ENCODE measurements at places on chromosomes 7 and 10. TPM values are rescaled to one million over a fixed set of nuclear protein-coding genes. Genes with fewer than 3 reads are reported as not detected.

GRCh38 chr10:104435822-104436221, 82.2 kb downstream of the CFAP58 start:
- no peak for DNase-seq

DNA sequence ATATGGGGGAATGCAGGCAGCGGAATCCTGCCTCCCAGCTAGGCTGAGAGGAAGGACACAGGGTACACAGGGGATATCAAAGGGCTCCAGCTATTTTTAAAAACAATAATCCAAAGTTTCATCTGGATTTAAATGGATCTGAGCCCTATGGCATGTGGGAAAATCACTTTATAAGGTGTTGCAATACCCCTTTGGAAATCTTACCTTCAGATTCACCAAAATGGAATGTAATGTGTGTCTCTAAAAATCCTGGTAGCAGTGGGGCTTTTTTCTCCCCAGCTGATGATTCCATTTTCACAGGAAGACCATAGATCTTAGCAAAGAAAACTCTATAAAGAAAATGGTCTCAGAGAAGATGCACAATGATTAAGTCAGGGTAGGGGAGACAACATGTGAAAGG, 722.2 kb downstream of the PARD3 start:
- DNase-seq, result no peak

GRCh38 chr10:43879742-43880141, 231.1 kb upstream of the ZNF32 start:
- DNase-seq, result no peak

DNA sequence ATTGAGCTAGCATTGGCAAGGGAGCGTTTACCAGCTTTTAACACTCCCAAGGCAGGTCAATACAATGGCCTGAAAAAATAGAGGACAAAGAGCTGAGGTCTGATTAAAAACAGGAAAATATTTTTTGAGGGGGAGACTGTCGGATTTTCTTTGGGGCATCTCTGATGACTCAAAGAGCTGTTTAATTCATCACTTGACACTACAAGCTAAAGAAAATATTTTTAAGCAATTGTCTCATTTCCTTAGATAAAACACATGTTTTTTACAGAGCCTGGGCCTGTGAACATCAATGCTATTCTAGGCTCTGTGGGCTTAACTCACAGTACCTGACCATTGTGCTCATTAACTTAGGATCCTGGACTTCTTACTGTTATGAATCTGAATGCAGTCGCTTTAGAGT, 100.8 kb downstream of the NRP1 start:
- no peak for DNase-seq

- DNase-seq, result no peak
These were observed 918.1 kb upstream of the MBL2 start for GRCh38 chr10:53690524-53691240.

GRCh38 chr7:107744345-107744750, 406 bp downstream of the CBLL1 start:
- DNase-seq, result no peak

GRCh38 chr10:71801361-71801760, 28.0 kb upstream of the VSIR start:
- no peak for DNase-seq

DNA sequence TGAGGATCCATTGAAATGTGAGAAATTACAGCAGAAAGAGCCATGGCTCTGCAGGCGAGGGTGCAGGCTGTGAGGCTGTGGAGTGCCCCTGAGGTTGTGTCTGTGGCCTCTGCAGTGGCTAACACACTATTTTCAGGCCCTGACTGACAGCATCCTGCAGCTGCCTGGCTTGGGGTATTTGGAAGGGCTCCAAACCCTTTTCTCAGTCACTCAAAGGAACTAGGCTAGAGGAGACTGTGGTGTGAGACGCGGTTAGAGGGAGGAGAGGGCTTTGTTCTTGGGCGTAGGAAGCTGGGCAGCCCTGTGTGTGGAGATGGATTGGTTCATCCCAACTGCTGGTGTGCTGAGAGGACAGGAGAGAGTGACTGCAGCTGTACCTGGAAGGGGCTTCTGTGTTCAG, 134.9 kb downstream of the RAMP3 start:
- DNase-seq, result no peak

GRCh38 chr7:67346876-67347275, 350.2 kb downstream of the TYW1 start:
- no peak for DNase-seq

DNA sequence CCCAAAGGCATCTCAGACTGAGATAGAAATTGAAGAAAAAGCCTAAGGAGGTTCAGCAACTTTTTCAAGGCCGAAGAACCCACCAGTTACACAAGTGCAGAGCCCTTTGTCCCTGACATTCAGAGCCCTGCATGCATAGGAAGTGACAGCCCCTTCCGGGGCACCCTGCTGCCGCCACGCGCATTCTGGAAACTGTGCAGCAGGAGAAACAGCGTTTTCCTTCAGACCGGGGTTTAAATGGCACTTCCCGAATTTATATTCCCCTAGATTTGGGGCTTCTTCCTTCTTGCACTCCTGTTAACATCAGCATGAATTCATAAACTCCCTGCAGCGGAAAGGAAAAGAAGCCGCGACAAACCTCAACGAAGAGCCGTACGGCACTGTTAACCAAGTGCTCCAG, 190.5 kb upstream of the C7orf33 start:
- no peak for DNase-seq

- DNase-seq, result no peak
These were observed 431.0 kb upstream of the MKI67 start for GRCh38 chr10:128557149-128557710.

DNA sequence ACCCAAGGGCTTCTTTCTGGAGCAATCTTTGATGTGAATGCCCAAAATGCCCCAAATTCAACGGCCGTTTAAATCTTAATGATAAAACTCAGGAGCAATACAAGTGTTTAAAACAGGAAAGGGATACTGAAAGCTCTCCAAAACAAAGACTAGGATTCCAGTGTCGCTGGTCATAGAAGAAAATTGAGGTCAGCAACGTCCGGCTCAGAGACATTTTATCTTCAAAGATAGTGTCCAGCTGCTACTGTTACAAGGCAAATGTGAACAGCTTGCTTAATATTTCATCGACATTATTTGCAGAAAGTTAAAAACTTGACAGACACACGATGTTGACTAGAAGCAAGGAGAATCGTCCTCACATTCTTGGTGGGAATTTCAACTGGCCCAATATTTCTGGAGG, 15.4 kb upstream of the CTBP2 start:
- no peak for DNase-seq

DNA sequence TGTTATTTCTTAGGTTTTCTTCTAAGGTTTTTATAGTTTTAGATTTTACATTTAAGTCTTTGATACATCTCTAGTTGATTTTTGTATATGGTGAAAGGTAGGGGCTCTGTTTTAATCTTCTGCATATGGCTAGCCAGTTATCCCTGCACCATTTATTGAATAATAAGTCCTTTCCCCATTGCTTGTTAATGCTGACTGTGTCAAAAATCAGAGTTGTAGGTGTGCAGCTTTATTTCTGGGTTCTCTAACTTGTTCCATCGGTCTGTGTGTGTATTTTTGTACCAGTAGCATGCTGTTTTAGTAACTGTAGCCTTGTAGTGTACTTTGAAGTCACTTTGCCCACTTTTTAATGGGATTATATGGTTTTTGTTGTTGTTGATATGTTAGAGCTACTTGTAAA, 37.9 kb upstream of the FAM13C start:
- DNase-seq, result no peak

DNA sequence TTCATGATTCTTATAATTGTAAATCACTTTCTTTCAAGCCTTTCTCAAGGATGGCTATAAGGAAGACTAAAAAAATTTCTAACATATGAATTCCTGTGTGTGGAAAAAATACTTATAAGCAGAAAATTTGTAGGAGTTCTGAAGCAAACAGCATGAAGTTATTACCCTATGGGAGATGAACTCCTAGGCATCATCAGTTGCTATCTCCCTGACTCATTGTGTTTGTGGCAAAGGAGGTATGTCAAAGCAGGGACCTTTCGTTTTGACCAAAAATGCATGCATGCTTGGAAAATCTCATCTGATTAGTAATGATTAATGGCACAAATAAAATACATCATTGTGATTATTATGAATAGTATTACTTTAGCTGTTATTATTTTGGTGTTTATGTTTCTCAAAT, 59.4 kb downstream of the CALCR start:
- DNase-seq, result no peak

DNA sequence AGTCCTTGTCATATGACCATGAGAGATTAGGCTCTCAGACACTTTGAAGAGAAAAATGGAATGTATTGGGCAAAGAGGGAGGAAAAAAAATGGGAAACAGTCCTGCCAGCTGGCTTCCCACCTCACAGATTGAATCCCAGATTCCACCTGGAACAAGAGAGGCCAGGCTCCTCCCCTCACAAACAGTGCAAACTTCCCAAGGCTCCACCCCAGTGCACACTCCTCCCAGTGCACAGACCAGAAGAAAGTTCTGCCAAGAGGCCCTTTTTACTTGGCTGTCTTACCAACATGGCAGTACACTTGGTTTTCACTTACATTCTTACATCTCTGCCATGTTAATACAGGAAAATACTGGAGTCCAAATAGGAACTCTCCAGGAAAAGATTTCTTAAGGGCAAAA, 202.3 kb downstream of the AHR start:
- no peak for DNase-seq

GRCh38 chr7:1939434-1940401, 269.6 kb downstream of the ELFN1 start:
- DNase-seq, result no peak

DNA sequence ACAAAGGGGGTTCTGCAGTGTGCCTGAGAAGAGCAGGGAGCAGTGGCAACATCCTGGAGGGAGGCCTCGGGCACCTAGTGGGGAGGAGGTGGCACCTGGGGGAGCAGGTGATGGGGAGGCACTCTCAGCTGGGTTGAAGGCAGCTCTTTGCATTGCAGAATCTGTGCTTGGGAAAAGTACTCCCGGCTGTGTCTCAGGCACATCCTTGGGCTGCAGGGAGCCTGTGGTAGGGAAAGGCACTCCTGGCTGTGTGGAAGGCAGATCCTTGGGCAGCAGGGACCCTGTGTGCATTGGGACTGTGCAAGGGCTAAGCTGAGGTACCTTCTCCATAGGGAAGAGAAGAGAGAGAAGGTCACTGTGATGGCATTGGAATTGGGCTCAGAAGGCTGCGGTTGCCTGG, 52.8 kb upstream of the ANTXRL start:
- no peak for DNase-seq

DNA sequence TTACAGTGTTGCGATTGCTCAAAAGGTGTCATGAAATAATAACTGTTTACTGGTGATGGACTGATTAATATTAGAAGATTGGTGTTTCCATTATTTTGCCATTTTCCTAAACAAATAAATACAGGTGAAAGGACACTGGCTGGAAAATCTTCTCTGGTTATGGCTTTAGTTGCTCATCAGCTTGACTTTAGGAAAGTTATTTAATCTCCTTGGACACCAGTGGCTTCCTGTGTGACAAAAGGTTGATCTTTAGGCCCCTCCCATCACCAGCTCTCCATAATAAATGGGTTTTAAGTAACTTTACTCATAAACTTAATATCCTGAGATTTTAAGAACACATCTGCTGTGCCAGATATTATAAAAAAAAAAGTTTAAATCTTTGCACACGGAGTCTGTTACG, 737 bp downstream of the CABCOCO1 start:
- DNase-seq, result no peak

- no peak for DNase-seq
These were observed 16.9 kb downstream of the SVIL start for GRCh38 chr10:29617880-29618340.

- DNase-seq, result no peak
These were observed 13.8 kb upstream of the ZRANB1 start for GRCh38 chr10:124928087-124928486.

DNA sequence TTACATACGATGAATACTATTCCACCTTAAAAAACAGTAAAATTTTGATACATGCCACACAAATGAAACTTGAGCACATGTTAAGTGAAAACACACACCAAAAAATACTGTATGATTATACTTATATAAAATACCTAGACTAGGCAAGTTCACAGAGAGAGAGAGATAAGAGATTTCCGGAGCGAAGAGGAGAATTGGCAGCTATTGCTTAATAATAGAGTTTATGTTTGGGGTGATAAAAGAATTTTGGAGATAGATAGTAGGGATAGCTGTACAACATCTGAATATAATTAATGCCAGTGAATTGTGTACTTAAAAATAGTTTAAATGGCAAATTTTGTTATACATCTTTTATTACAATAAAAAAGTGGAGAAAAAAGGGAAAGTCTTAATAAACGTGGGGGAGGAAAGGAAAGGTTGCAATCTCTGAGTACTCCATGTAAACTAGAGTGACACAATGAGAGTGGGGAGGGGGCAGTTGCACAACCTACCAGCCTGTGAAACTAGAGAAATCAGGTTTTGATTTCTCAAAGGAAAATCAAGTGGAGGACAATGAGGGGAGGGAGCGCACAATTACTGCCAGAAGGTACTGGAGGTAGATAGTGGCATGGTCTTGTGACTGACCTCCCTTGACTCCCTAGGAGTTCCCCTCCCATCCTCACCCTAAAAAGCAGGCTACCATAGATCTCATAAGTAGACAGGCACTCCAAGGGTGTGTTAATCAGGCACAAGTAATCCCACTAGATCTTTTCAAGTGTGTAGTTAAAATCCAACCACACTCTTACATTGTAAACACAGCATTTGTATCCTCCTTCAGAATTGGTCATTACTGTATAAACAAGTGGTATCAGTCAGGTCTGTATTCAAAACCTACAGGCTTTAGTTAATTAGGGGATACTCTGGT, 31.6 kb upstream of the ANK3 start:
- no peak for DNase-seq

GRCh38 chr7:4724648-4725013, 42.5 kb downstream of the FOXK1 start:
- DNase-seq, result no peak

GRCh38 chr10:78321500-78321899, 287.8 kb downstream of the RPS24 start:
- no peak for DNase-seq

GRCh38 chr7:50405221-50405620, 44.9 kb downstream of the FIGNL1 start:
- DNase-seq, result no peak

- DNase-seq, result no peak
These were observed 397.3 kb downstream of the PPP1R3A start for GRCh38 chr7:113521468-113521867.

Gene PNLIPRP3
- not detected for total RNA-seq

Gene LIPJ
- total RNA-seq, result not detected

Gene SP8
- total RNA-seq, result not detected

Gene C1QL3
- total RNA-seq, result 0.35 TPM

Gene ADAM8
- total RNA-seq, result 3.1 TPM

Gene CRYGN
- not detected for total RNA-seq

Measured in glomerular endothelial cell (primary cell).